ENCODE measurements at places on chromosomes 13 and 19. TPM values are rescaled to one million over a fixed set of nuclear protein-coding genes. Genes with fewer than 3 reads are reported as not detected.

PLVAP gene
- total RNA-seq = not detected

- peak overlapping the region; percentile 50 for H3K27ac ChIP-seq
- H3K36me3 ChIP-seq = no peaks in the 10 kb centered on the region
- H3K27me3 ChIP-seq = no peaks in the 10 kb centered on the region
- peak overlapping the region; percentile 91 for H3K4me3 ChIP-seq
- DNase-seq = peak; percentile 33
Measured at GRCh38 chr19:35715981-35716800, 1.6 kb upstream of the KMT2B start.

CD33 gene
- total RNA-seq = 6.0 TPM

AMER2 gene
- not detected for total RNA-seq

DNA sequence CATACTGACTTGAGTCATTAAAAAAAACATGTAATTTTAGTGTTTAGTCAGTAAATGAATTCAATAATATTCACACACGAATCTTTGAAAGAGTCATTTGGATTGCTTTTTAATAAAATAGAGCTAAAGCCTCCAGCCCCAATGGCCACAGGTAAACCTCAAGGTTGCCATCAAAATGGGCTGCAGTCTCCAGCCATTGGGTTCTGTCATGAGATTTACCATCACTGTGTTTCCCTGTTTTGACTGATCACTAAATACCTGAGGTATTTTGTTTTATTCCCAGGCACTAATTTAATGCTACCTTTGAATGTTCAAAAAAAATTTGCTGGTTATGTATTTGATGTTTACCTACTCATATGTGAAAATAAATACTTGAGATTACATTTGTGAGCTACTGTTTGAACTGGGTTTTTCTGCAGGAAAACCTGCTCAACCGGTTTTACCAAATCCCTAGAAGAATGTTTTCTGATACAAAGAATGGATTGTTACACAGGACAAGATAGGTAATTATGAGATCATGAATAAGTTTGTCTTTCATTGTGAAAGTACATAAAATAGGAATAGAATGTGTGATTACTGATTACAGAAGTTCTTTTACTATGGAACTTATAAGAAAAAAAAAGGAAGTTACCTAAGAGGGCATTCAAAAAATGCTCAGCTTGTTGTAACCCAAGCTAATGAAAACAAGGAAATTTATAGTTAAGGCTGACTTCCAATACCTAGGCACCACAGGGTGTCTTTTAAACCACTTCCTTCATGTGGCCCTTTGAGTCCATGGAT lies 391.3 kb downstream of the EFNB2 start:
- H3K27me3 ChIP-seq = no peaks in the 10 kb centered on the region
- peak; percentile 88 for DNase-seq
- peaks cover 41% of the 10 kb centered on the region for H3K4me1 ChIP-seq
- H3K36me3 ChIP-seq = no peaks in the 10 kb centered on the region

ZNF576 gene
- total RNA-seq = 10.9 TPM

- DNase-seq = no peak
- no peaks in the 10 kb centered on the region for H3K27me3 ChIP-seq
- no peak overlapping the region for H3K4me3 ChIP-seq
- no peaks in the 10 kb centered on the region for H3K4me1 ChIP-seq
- no peaks in the 10 kb centered on the region for H3K36me3 ChIP-seq
- no peak overlapping the region for H3K27ac ChIP-seq
Measured at GRCh38 chr13:95237310-95237870, 63.9 kb downstream of the ABCC4 start.

DNA sequence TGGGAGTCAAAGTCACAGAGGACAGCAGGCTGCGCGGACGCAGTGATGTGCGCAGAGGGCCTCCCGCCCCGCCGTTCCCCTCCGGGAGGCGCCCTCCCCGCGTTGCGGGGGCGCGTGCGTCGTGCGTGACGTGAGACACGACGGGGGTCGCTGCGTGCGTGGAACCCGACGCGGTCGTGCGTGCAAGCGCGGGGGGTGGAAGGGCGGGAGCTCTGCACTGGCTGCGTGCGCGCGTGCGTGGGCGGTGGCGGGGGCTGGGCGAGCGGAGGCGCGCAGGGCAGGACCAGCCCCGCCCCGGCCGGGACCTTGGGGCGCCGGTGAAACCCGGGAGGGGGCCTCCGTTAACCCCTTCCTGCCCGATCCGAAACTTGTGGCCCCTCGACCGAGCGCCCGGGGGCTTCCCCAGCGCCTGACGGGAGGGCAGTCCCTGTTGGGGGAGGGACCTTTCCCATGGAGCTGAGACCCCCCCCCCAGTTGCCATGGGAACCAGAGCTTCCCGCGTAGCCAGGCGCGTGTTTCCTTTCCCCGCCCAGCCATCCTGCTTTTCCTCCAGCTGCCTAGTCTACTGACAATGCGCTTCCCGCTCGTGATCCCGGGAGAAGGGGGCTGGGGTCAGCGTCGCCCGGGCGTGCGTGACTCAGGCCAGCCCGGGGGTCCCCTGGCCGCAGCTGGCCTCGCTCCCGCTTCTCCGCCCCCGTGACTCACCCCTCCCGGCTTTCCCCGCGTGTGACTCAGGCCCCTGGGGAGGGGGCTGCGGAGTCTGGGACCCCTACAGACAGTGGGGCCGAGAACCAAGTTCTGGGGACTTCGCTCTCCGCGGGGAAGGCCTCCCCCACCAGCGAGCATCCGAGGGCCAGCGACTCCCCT lies 7.3 kb upstream of the HOOK2 start:
- no peaks in the 10 kb centered on the region for H3K36me3 ChIP-seq
- peaks cover 65% of the 10 kb centered on the region for H3K4me1 ChIP-seq
- H3K27ac ChIP-seq = peak overlapping the region; percentile 80
- peak; percentile 68 for DNase-seq

GRCh38 chr19:29117926-29118325 lies 95.0 kb downstream of the UQCRFS1 start:
- DNase-seq = no peak
- H3K27ac ChIP-seq = no peak overlapping the region
- H3K36me3 ChIP-seq = no peaks in the 10 kb centered on the region
- no peak overlapping the region for H3K4me3 ChIP-seq

ERICH6B gene
- total RNA-seq = not detected

DNA sequence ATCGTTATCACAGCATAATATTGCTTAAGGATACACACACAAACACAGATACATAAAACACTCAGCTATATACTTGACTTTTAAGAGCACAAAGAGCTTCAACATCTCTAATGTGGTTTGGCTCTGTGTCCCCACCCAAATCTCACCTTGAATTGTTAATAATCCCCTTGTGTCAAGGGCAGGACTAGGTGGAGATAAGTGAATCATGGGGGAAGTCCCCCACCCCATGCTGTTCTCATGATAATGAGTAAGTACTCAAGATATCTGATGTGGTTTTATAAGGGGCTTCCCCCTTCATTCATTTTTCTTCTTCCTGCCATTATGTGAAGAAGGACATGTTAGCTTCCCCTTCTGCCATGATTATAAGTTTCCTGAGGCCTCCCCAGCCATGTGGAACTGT lies 481.4 kb downstream of the PCDH9 start:
- no peaks in the 10 kb centered on the region for H3K36me3 ChIP-seq
- no peaks in the 10 kb centered on the region for H3K4me1 ChIP-seq
- no peak overlapping the region for H3K4me3 ChIP-seq
- no peak overlapping the region for H3K27ac ChIP-seq

DNA sequence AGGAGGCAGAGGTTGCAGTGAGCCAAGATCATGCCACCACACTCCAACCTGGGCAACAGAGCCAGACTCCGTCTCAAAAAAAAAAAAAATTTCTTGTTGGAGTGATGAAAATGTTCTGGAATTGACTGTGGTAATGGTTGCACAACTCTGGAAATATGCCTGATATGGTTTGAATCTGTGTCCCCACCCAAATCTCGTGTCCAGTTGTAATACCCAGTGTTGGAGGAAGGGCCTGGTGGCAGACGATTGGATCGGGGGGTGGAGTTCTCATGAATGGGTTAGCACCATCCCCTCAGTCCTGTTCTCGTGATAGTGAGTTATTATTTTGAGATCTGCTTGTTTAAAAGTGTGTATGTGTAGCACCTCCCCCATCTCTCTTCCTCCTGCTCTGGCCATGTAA lies 41.1 kb upstream of the MAP3K10 start:
- H3K27ac ChIP-seq = no peak overlapping the region
- peaks cover 10% of the 10 kb centered on the region for H3K4me1 ChIP-seq
- no peaks in the 10 kb centered on the region for H3K36me3 ChIP-seq
- no peak overlapping the region for H3K4me3 ChIP-seq

DNA sequence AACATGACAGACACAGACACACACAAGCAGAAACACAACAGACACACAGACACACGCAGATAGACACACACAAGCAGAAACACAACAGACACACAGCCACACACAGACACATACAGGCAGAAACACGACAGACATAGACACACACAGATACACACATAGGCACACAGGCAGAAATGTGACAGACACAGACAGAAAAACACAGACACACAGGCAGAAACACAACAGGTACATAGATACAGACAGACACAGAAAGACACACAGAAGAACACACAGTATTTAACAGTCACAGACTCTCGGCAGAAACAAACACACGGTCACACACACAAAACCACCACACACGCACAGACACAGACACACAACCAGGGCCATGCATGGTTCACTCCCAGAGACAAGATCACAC lies 905 bp downstream of the TBXA2R start:
- no peak overlapping the region for H3K27ac ChIP-seq
- peaks cover 16% of the 10 kb centered on the region for H3K4me1 ChIP-seq
- peak overlapping the region; percentile 66 for H3K4me3 ChIP-seq
- no peaks in the 10 kb centered on the region for H3K36me3 ChIP-seq
- no peaks in the 10 kb centered on the region for H3K27me3 ChIP-seq

DNA sequence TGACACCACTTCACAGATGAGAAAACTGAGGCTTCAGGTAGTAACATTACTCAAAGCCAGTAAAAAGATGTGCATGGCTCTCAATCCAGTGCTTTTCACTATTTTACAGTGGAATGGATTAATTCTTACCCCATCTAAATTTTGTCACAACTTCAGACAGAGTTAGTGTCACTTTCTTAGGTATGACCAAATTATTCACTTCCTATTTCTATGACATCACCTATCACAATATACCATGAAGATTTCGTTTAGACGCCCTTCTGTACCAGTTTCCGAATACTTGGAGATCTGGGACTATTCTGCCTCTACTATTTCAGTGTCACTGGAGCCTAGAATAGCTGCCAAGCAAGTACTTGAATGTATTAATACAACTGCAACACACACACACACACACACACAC lies 437.5 kb downstream of the KLF12 start:
- no peak overlapping the region for H3K27ac ChIP-seq
- no peaks in the 10 kb centered on the region for H3K27me3 ChIP-seq
- H3K4me1 ChIP-seq = no peaks in the 10 kb centered on the region
- H3K4me3 ChIP-seq = no peak overlapping the region
- DNase-seq = no peak

ZNF561 gene
- total RNA-seq = 20.1 TPM

KRTDAP gene
- total RNA-seq = not detected

DNA sequence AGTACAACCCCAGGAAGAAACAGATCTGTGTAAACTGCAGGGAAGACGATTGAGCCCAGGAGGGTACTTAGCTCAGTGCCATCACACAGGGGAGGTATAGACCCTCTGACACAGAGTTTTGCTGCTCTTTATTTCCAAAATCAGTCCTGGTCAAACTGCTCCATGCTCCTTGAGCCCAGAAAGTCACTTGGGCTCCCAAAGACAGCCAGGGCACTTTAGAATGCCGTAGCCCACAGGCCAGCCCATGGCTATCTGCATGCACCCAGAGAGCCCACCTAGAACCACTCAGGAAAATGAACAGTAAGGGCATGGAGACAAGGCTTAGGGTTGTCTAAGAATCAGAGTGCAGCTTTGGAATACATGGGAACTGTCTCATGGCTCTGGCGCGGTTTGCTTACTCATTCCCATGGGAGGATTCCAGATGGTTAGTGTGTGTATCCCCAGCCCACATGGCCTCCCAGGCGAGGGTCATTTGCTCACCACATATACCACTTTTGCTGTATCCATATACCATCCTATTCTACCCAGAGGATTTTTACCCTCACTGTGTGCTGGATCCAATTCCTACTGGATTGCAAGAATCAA lies 14.7 kb upstream of the PDCD5 start:
- no peaks in the 10 kb centered on the region for H3K36me3 ChIP-seq
- H3K4me1 ChIP-seq = no peaks in the 10 kb centered on the region
- no peaks in the 10 kb centered on the region for H3K27me3 ChIP-seq
- H3K27ac ChIP-seq = no peak overlapping the region
- no peak for DNase-seq
- H3K4me3 ChIP-seq = no peak overlapping the region

- H3K4me3 ChIP-seq = no peak overlapping the region
- H3K27me3 ChIP-seq = no peaks in the 10 kb centered on the region
- no peak overlapping the region for H3K27ac ChIP-seq
- H3K36me3 ChIP-seq = no peaks in the 10 kb centered on the region
Measured at GRCh38 chr13:79647533-79647932, 166.6 kb downstream of the NDFIP2 start.

GRCh38 chr19:17420475-17420924 lies 653 bp downstream of the MVB12A start:
- no peak overlapping the region for H3K27ac ChIP-seq
- H3K36me3 ChIP-seq = no peaks in the 10 kb centered on the region
- no peaks in the 10 kb centered on the region for H3K27me3 ChIP-seq
- peak; percentile 38 for DNase-seq
- peak overlapping the region; percentile 88 for H3K4me3 ChIP-seq

DNA sequence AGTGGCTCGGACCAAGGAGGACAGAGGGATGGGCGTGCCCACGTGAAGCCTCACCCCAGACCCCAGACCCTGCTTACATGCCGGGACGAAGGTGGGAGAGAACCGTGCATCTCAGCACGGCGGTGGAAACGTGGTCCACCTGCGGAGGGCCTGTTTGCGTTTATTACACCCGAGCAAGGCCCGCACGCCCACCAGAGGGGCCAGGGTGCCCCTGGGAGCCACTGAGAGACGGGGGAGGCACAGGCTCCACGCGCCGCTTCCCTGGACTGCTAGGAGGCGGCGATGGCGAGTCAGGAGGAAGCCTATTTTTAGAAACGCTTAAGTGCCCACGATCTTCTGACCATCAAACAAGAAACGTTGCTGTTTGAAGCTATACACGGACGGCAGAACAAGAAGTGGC lies 80.7 kb downstream of the ATP11A start:
- no peaks in the 10 kb centered on the region for H3K4me1 ChIP-seq
- DNase-seq = no peak
- no peak overlapping the region for H3K27ac ChIP-seq
- H3K4me3 ChIP-seq = no peak overlapping the region

GRCh38 chr13:107462501-107462900 lies 752.8 kb downstream of the LIG4 start:
- H3K27ac ChIP-seq = no peak overlapping the region
- DNase-seq = no peak
- no peaks in the 10 kb centered on the region for H3K36me3 ChIP-seq
- H3K4me3 ChIP-seq = no peak overlapping the region
- H3K27me3 ChIP-seq = no peaks in the 10 kb centered on the region
- H3K4me1 ChIP-seq = peaks cover 12% of the 10 kb centered on the region

- no peaks in the 10 kb centered on the region for H3K4me1 ChIP-seq
- no peak overlapping the region for H3K27ac ChIP-seq
- peaks cover 59% of the 10 kb centered on the region for H3K36me3 ChIP-seq
- H3K4me3 ChIP-seq = no peak overlapping the region
Measured at GRCh38 chr19:7554990-7555864, 19.7 kb downstream of the PNPLA6 start.

Measured in PC-3 (cell line).